ENCODE measurements at places on chromosomes 1 and 21. TPM values are rescaled to one million over a fixed set of nuclear protein-coding genes. Genes with fewer than 3 reads are reported as not detected.

COL6A2 gene
- 0.14 TPM for polyA plus RNA-seq

OXCT2 gene
- polyA plus RNA-seq: 0.93 TPM

RIPK4 gene
- not detected for polyA plus RNA-seq

CFAP141 gene
- polyA plus RNA-seq: not detected

COL9A2 gene
- 3.0 TPM for polyA plus RNA-seq

GNAT2 gene
- not detected for polyA plus RNA-seq

CLIC6 gene
- 0.08 TPM for polyA plus RNA-seq

MYBPH gene
- polyA plus RNA-seq: not detected

PTGFR gene
- polyA plus RNA-seq: not detected
